ENCODE measurements at places on chromosomes 13 and 19.
A peak's percentile ranks its signal among the peaks of the same experiment; 100 is the strongest.

DNA sequence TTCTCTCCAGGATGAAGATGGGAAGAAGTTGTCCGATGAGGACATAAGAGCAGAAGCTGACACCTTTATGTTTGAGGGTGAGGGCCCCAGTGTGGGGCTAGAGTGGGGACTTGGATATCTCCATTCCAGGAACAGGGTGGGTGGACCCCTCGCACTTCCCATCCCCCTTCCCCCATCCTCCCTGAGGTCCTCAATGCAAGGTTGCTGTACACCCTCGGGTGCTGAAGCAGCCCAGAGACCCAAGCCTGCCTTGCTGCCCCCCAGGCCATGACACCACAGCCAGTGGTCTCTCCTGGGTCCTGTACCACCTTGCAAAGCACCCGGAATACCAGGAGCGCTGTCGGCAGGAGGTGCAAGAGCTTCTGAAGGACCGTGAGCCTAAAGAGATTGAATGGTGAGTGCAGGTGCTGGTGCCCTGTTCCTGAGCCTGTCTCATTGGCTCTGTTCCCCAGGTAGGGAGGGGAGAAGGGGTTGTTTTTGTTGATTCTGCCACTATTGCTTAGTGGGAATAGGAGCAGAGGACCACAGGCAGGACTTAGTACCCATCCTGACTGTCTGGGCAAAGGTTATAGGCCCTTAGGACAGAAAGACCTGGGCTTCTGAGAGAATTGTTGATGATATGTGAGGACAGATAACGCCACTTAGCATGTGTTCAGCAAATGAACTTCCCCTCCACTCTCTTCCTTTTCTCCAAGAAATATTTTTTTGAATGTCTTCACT, 12.0 kb downstream of the CYP4F3 start:
- no peak for DNase-seq

DNA sequence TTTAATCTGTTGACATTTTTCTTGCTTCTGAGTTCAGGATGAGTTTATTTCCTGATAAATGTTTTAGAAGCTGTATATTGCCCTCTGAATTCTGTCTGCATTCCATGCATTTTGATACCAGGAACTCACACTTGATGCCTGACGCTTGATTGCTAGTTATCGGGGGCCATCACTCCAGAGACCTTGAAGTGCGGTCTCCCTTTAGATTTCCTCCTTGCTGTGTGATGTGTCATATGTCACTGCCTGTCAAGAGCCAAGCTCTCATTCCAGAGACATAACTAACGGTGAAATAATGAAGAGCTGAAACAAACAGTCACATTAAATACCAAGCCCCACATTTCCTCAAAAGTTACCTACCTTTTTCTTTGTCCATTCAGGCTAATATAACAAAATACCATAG, 155.5 kb downstream of the TNFSF13B start:
- DNase-seq, result no peak

GRCh38 chr19:43755256-43755801, 567 bp upstream of the SMG9 start:
- peak; percentile 71 for DNase-seq

DNA sequence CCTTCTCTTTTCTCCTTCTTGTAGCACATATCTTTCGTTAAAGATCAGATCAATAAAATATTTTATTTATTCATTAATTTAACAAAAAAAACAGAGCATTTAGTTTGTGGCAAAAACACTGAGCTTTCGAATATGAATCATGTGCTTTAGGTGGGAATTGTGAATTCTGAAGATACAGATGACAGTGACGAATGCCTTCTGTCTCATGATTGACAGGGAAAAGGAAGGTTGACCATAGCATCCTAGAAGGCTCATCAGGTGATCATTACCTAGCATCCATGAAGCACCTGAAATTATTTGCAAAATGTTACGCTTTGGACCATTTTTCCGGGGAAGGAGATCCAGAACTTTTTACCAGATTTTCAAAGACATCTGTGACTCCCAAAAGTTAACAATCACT, 3.8 kb downstream of the ARL11 start:
- DNase-seq, result no peak

DNA sequence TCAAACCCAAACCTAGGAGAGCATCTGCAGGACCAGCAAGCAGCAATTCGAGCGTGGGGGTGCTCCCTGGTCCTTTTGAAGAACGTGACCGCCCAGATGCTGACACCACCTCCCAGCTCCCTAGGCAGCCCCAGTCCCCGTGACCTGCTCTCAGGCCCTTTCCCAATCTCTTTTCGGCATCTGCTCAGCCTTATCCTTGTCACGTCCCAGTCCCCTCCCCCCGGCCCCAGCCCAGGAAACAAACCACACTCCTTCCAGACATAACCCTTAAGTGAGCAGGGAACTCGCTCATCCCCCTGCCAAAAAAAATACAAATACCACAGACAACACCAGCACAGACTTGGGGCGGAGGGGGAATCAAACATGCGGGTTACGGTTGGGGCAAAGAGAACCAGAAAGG, 3.3 kb downstream of the MLLT1 start:
- DNase-seq, result peak; percentile 94

- peak; percentile 38 for DNase-seq
Measured at GRCh38 chr13:46617229-46617721, 64.3 kb downstream of the LRCH1 start.

- no peak for DNase-seq
Measured at GRCh38 chr19:7819337-7819736, 10.7 kb upstream of the EVI5L start.

DNA sequence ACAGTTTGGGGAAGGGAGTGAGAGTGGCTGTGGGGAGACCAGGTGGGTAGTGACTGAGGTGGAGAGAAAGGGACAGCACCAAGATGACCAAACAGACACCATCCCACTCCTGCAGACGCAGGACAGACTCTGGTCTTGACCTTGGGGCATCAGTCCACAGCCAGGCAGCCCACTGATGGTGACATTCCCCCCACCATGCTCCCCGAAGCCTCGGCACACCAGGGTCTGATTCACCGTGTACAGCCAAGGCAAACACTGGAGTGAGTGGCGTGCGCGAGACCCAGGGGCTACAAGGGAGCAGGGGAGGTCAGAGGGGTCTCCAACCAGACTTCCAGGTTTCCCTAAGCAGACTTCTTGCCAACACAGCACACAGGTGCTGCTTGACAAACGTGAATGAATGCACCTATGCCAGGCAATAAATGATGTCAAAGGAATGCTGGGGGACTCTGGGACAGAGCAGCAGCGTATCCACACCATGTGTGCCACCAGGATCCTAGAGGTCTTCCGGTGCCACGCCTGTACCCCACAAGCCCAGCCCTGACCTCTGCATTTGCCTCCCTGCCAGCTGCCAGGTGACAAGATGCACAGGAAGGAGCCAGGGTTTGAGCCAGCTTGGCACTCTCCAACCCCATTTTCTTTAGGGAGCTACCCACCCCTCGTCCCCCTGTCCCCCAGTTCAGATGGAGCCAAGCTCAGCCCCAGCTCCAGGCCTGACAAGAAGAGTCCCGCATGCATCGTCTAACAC, 18.5 kb downstream of the RANBP3 start:
- no peak for DNase-seq

GRCh38 chr13:88648598-88649373, 977.6 kb downstream of the SLITRK5 start:
- no peak for DNase-seq

- DNase-seq, result peak; percentile 19
Measured at GRCh38 chr19:51417107-51417809, at the start of gene SIGLEC10. SIGLEC10 (minus strand) TSS chr19:51417642; CDS start chr19:51417581, 61 bp downstream.

GRCh38 chr19:19409205-19409604, 3.7 kb downstream of the GATAD2A start:
- DNase-seq, result no peak

GRCh38 chr19:39237200-39238184, 7.3 kb downstream of the IFNL3 start:
- no peak for DNase-seq

- peak; percentile 61 for DNase-seq
Measured at GRCh38 chr19:19053508-19054314, 10.1 kb upstream of the SLC25A42 start.

- DNase-seq, result no peak
Measured at GRCh38 chr19:55358943-55359908, 3.8 kb downstream of the GARIN5B start.

DNA sequence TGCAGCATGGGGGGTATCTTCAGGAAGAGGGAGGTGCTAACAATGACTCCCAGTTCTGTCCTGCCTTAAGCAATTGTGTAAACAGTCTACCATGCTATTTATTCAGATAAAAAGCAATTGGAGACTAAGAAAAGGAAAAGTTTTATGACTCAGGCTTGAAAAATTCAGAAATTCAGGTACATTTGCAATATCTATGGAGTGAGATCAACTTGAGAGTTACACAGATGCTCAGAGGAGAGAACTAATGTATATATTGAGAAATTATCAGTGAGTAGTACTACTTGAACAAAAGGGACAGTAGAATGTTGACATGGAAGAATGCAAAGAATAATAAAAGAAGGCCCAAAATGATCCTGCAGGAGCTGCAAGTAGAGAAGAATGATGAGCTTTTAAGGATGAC, 277.6 kb upstream of the DACH1 start:
- DNase-seq, result no peak

DNA sequence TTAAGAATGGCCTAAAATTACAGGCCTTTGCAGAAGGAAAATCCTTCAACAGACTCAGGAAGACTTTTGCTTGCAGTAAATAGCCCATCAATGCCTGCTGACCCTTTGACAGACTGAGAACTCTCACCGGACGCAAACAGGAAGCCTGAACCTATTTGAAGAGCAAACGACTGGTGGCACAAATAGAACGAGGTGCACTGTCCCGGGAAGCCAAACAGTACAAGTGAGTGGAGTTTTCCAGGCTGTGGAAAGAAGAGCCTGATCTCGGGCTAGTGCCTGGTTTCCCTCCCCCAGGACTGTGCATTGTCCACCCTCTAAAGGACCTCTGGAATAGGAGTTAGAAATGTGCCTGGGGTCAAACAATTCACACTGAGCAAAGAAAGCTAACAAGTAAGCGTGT, 165.5 kb downstream of the FGF14 start:
- no peak for DNase-seq

GRCh38 chr19:16571822-16572331, 338 bp downstream of the SLC35E1 start:
- DNase-seq, result no peak

GRCh38 chr19:55867101-55867500, 30.8 kb downstream of the NLRP4 start:
- no peak for DNase-seq

DNA sequence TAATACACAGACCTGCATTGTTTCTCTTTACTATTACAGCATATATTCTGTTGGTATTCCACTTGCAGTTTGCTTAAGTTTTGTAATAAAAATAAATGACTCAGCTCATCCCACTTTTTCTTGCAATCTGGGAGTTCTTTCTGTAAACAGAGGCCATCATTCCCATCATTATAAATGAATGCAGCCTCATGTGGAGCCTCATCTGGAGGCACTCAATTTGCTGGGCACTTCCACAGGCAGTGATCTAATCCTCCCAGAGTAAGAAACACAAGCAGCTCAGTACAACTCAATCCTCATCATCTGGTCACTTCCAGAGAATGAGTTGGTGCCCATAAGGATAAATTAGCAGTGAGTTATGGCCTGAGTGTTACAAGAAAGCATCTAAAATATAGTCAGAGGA, 2801.9 kb downstream of the PCDH9 start:
- DNase-seq, result peak; percentile 2

GRCh38 chr19:54266133-54266532, 9.1 kb upstream of the LILRB5 start:
- DNase-seq, result peak; percentile 68

GRCh38 chr19:14405758-14406644, 13.1 kb downstream of the DDX39A start:
- DNase-seq, result peak; percentile 75

DNA sequence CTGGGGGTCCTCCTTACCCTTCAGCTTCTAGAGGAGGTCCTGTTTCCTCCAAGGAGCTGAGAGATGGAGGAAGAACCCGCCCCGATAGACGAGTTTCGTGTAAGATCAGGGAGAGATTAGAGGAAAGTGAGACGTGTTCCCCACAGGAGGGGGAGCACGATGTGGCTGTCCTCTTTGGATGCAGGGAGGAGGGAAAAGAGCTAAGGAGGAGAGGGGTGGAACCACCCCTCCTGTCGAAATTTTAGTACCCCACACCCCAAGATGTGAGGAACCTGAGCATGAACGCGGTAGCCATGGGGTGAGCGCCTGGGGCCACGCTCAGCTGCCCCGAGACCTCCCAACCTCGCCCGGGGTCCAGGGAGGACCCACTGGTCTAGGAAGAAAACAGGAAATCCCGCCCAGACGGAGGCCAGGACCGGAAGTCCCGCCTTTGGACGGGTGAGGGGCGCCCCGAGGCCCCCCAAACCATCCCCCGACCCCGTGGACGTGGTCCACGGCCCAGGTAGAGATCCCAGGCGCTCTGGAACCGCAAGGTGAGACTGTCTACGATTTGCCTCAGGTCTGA, 1.2 kb downstream of the AKT1S1 start:
- peak; percentile 49 for DNase-seq

- peak; percentile 23 for DNase-seq
Measured at GRCh38 chr13:30832845-30833332, 73.2 kb upstream of the MEDAG start.

- DNase-seq, result no peak
Measured at GRCh38 chr13:31631071-31631470, 108.3 kb upstream of the RXFP2 start.

GRCh38 chr13:99995589-99996380, 14.2 kb downstream of the ZIC2 start:
- DNase-seq, result peak; percentile 37

DNA sequence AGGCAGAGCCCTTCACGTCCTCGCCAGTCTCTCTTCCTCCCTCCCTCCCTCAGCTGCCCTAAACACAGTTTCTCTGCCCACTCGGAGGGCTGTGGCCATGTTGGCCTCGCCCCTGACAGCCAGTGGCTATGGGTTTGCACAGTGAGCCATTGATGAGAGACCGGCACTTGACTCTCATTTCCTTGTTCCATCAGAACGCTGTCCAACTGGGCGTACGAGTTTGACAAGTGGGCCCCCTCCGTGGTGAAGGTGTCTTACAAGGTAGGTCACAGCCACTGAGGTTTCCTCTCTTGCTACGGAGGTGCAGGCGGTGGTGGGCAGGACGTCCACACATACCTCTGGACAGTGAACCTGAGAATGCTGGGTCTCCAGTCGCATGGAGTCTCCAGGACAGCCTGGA, 57.9 kb downstream of the SMARCA4 start:
- DNase-seq, result no peak

DNA sequence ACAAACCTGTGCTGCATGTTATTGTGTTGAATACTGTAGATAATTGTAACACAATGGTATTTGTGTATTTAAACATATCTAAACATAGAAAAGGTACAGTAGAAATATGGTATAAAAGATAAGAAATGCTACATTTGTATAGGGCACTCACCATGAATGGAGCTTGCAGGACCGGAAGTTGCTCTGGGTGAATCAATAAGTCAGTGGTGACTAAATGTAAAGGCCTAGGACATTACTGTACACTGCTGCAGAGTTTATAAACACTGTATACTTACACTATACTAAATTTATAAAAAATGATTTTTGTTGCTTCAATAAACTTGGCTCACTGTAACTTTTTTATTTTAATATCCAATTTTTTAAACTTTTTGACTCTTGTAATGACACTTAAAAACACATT, 34.4 kb downstream of the LMO7 start:
- DNase-seq, result no peak
